Stimulated activated CD4-positive, alpha-beta T cell treated with anti-CD3 and anti-CD28 coated beads, Interleukin-4, amount 100 ng/mL, for 24 hours (primary cell): ENCODE measurements at places on chromosomes 2 and 18.

DNA sequence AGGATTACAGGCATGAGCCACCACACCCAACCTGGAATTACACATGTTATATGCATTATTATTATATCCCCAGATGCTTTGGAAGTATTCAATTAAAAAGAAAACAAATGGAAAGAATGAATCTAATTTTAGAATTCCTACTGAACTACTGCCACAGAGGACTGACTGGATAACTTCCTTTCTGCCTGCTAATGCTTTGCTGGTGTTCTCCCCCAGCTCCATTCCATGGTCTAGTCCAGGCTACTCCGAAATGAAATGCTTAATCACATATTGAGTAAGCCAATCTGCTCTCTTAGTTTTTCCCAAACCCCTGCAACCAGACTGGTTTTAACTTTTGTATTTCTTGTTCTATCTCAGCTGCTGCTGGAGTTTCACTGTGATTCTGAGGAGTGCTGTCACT is 519.1 kb downstream of the SOX11 start:
- DNase-seq: no peak

GRCh38 chr2:42941633-42942176 is 149.3 kb upstream of the HAAO start:
- no peak for DNase-seq

- DNase-seq: no peak
Observed at GRCh38 chr2:26274058-26274613, 29.4 kb downstream of the HADHB start.

GRCh38 chr18:46337271-46337670 is 233.1 kb downstream of the HAUS1 start:
- no peak for DNase-seq

DNA sequence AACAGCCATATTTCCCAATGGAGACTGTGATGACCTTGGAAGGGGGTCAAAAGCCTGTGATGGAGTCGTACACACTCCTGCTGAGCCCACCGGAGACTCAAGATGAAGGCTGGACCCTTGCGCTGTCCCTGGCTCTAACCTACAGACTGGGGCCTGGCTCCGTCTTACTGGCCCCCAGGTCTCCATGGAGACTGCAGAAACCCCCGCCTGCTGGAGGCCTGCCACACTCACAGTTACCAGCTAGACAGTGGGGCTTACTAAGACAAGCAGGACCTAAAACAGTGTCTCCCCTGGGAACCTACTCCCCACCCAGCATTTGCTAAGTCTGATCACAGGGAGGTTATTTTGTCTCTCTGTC is 9.6 kb downstream of the C2orf72 start:
- no peak for DNase-seq
